ENCODE measurements at places on chromosomes 2 and 18.

DNA sequence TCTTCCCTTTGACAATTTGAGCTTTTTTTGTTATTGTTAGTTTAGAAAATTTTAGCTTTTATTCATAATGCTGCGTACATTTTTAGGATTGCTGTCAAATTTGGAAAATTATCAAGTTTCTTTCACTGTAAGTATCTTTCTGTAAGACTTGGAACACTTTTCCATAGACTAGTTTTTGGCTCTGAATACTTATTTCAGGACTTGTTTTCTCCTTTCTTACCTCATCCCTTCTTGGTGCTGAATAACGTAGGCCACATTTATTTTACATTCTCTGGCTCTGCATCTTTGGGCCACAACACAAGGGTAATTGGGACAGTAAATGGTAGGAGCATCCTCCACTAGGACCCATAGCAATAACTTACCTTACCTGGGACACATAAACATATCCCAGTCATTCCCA, 85.1 kb downstream of the CCDC85A start:
- H3K4me1 ChIP-seq = no peaks in the 10 kb centered on the region
- no peak overlapping the region for H3K4me3 ChIP-seq
- no peaks in the 10 kb centered on the region for H3K36me3 ChIP-seq
- H3K27me3 ChIP-seq = no peaks in the 10 kb centered on the region

DNA sequence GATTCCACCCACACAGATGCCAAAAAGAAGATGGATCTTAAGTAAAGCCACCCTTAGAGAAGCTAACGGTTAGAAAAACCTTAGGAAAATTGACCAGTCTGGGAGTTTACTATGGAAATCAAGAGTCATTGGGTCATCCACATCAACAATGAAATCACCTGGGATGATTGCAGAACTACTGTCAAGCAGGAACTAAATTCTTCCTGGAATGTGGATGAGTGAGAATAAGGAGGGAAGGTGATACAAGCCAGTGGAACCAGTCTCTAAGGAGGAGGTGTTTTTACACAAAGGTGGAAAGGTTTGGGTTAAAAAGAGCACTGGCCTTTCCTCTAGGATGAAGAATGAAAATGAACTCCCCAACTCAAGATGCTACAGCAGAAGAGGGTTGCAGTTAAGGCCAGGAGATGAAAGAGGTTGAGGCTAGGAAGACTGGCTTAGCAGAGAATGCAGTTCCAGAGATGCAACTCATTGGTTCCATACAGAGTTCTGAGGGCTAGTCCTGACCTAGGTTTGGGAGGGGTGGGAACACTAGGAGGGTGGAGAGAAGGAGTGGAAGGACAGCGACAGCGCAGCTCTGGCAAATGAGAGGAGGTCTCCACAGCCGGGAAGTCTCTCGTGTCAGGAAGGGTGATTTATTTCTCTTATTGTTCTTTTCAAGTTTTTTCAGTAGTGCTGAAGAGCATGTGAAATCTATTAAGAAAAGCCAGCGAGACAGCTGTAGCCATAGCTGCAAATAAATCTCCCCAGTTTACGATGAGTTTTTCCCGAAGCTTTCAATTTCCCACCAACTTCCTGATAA, 27.7 kb upstream of the KDM3A start:
- H3K4me1 ChIP-seq = peaks cover 14% of the 10 kb centered on the region
- H3K4me3 ChIP-seq = peak overlapping the region; percentile 48
- H3K36me3 ChIP-seq = no peaks in the 10 kb centered on the region
- H3K27ac ChIP-seq = peak overlapping the region; percentile 40
- H3K27me3 ChIP-seq = no peaks in the 10 kb centered on the region

- H3K4me1 ChIP-seq = no peaks in the 10 kb centered on the region
- no peak overlapping the region for H3K4me3 ChIP-seq
- no peak overlapping the region for H3K27ac ChIP-seq
- H3K36me3 ChIP-seq = no peaks in the 10 kb centered on the region
- no peak for DNase-seq
These were observed 1424.0 kb upstream of the PIK3C3 start for GRCh38 chr18:40531051-40531450.

- peak; percentile 22 for DNase-seq
- H3K36me3 ChIP-seq = no peaks in the 10 kb centered on the region
- H3K27ac ChIP-seq = no peak overlapping the region
These were observed 103.5 kb upstream of the TRIB2 start for GRCh38 chr2:12613137-12613835.

DNA sequence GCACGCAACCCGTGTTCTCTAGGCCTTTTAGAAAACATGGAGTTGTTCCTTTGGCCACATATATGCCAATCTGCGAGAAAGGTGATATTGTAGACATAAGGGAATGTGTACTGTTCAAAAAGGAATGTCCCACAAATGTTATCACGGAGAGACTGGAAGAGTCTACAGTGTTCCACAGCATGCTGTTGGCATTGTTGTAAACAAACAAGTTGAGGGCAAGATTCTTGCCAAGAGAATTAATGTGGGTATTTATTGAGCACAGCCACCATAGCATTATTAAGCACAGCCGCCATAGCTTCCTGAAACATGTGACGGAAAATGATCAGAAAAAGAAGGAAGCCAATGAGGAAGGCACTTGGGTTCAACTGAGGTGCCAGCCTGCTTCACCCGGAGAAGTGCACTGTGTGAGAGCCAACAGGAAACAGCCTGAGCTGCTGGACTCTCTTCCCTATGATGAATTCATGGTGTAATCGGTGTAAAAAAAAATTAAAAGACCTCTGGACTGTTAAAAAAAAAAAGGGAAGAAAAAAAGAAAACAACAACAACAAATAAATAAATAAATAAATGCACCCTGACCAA, 29.0 kb upstream of the REL start:
- H3K27me3 ChIP-seq = 0 out of 2 replicates have a peak, but pooled peaks cover 5% of the 10 kb centered on the region
- H3K4me3 ChIP-seq = no peak overlapping the region
- no peaks in the 10 kb centered on the region for H3K36me3 ChIP-seq

- DNase-seq = no peak
- H3K36me3 ChIP-seq = no peaks in the 10 kb centered on the region
- H3K4me1 ChIP-seq = no peaks in the 10 kb centered on the region
- H3K27me3 ChIP-seq = no peaks in the 10 kb centered on the region
- no peak overlapping the region for H3K4me3 ChIP-seq
These were observed 52.5 kb downstream of the CDH2 start for GRCh38 chr18:28124131-28125029.

DNA sequence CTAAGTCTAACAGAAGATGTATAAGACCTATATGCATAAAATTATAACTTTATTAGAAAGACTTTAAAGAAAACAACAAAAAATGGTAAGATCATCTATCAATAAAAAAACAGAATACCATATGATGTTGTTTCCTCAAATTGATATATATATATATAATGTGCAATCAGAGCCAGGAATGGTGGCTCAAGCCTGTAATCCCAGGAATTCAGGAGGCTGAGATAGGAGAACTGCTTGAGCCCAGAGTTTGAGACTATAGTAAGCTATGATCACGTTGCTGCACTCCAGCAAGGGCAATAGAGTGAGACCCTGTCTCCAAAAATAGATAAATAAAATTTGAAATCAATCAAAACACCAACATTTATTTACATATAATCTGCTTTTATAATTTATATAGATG, 19.5 kb downstream of the CYTIP start:
- no peak overlapping the region for H3K4me3 ChIP-seq
- peaks cover 14% of the 10 kb centered on the region for H3K4me1 ChIP-seq
- no peaks in the 10 kb centered on the region for H3K36me3 ChIP-seq

DNA sequence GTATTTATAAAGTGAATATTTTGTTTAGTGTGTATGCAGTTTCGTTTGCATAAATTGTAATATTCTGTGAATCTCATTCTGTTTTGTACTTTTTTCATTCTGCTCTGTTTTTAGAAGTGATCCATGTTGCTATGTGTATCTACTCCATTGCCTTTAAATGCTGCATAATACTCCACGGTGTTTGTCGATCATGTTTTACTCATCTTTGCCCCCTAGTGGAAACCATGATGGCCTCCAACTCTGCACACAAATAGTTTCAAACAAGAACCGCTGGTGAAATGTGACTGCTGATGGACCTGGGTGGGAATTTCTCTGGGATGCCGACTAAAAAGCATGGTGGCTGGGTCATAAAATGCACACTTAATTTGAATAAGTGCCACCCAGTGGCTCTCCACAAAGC, 32.0 kb upstream of the SKOR2 start:
- H3K27ac ChIP-seq = no peak overlapping the region
- H3K4me3 ChIP-seq = no peak overlapping the region
- no peaks in the 10 kb centered on the region for H3K27me3 ChIP-seq
- H3K36me3 ChIP-seq = no peaks in the 10 kb centered on the region
- H3K4me1 ChIP-seq = no peaks in the 10 kb centered on the region
- DNase-seq = peak; percentile 40

DNA sequence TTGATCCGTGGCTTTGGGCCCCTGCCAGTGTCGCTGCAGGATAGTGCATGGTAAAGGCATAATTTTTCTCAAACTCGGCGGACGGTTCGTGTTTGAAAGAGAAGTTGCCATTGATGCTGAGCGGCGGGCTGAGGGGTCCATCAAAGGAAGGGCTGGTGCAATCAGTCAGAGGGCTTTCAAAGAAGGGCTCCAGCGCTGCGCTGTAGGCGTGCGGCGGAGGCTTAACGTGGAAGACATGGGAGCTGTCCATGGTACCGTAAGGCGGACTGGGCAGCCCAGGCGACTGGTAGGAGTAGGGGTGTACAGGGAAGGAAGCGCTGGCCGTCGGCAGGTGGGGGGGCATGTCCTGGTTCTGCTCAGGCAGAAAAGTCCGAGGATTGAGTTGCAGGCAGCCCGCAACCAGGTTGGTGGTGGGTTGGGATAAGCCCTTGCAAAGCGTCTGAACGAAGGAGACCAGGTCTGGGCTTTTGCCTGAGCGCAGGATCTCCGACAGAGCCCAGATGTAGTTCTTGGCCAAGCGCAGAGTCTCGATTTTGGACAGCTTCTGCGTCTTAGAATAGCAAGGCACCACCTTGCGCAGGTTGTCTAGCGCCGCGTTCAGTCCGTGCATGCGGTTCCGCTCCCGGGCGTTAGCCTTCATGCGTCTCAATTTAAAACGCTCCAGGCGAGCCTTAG, 2.3 kb downstream of the NEUROD1 start:
- no peak overlapping the region for H3K4me3 ChIP-seq
- no peak overlapping the region for H3K27ac ChIP-seq
- DNase-seq = peak; percentile 37

DNA sequence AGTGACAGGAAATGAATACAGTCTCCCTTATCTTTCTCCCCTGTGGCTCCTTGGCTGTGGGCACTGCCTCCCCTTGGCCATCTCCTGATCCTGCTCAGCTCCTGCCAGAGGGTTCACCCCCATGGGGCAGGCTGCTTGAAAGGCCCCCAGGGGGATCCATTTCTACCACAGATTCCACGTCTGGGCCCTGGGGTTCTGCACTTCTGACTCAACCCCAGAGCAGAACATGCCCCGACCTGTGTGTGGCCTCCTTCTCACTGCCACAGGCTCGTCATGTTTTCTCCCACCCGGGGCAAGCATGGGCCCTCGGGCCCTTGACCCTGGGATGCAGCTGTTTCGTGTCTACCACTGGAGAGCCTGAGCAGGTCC, 122.2 kb downstream of the ACKR3 start:
- no peaks in the 10 kb centered on the region for H3K27me3 ChIP-seq
- H3K4me3 ChIP-seq = no peak overlapping the region
- peak overlapping the region; percentile 49 for H3K27ac ChIP-seq
- DNase-seq = peak; percentile 85
- peaks cover 39% of the 10 kb centered on the region for H3K4me1 ChIP-seq
- no peaks in the 10 kb centered on the region for H3K36me3 ChIP-seq

GRCh38 chr2:16643099-16643498, 22.5 kb downstream of the CYRIA start:
- H3K36me3 ChIP-seq = no peaks in the 10 kb centered on the region
- H3K27ac ChIP-seq = no peak overlapping the region
- DNase-seq = no peak
- no peaks in the 10 kb centered on the region for H3K27me3 ChIP-seq
